GM12878 (cell line): ENCODE measurements at places on chromosomes 3 and 15. TPM values are rescaled to one million over a fixed set of nuclear protein-coding genes. Genes with fewer than 3 reads are reported as not detected.

GRCh38 chr15:64527263-64527984, 67.0 kb downstream of the ZNF609 start:
- no peak for DNase-seq
- peaks cover 1% of the 10 kb centered on the region for H3K36me3 ChIP-seq
- no peaks in the 10 kb centered on the region for H3K27me3 ChIP-seq
- no peak overlapping the region for H3K4me3 ChIP-seq

Gene CAPN3
- total RNA-seq = 2.4 and 3.2 TPM in 2 replicates

Gene ERICH6
- 0.40 TPM in 1 of 2 replicates, not detected in the other for total RNA-seq

- H3K4me3 ChIP-seq = no peak overlapping the region
- H3K27ac ChIP-seq = no peak overlapping the region
- H3K36me3 ChIP-seq = no peaks in the 10 kb centered on the region
- H3K4me1 ChIP-seq = no peaks in the 10 kb centered on the region
- H3K27me3 ChIP-seq = no peaks in the 10 kb centered on the region
- no peak for DNase-seq
These were observed 99.4 kb upstream of the MRPL3 start for GRCh38 chr3:131602011-131602779.

DNA sequence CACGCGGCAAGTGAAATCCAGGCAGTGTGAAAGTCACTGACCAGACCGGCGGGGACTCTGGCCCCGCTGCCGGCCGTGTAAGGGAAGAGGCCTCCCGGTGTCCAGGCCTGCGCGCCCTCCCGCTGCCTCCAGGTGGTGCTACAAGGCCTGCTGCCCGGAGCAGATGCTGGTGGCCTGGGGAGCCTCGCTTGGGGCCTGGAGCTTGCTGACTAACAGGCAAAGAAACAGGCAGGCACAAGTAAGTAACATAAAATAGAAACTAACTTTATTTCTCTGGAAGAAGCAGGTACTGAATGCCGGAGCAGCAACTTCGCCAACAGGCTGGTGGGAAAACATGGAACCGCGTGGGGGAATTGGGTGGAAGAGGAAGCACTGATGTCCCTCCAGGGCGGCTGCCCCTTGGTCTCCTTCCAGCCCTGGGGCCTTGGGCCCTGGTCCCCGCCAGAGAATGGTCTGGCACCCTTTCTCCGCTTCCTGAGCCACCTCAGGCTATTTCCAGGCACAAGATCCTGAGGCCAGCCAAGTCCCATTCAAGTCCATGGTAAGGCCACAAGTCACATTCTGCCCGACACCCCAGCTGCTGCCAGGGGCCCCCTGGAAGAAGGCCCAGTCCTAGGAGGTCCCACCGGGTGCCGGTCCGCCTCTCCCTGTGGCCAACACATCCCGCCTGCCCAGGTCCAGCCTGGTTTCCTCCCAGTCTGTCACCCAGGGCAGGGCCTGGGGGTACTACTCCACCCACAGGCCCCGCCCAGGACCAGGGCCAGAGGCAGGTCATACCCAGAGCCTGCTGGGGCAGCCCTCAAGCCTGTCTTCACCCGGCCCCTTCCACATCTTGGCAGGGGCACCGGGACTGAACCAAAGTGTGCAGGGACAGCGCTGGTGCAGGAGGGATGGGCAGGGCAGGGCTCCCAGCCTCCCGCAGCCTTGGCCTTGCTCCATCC, 45.0 kb downstream of the TNK2 start:
- no peak overlapping the region for H3K27ac ChIP-seq
- H3K4me1 ChIP-seq = no peaks in the 10 kb centered on the region
- H3K36me3 ChIP-seq = peaks cover 5% of the 10 kb centered on the region
- no peaks in the 10 kb centered on the region for H3K27me3 ChIP-seq

- H3K4me1 ChIP-seq = no peaks in the 10 kb centered on the region
- no peak overlapping the region for H3K4me3 ChIP-seq
- no peak overlapping the region for H3K27ac ChIP-seq
- H3K27me3 ChIP-seq = no peaks in the 10 kb centered on the region
These were observed 779.5 kb downstream of the ROBO1 start for GRCh38 chr3:78988324-78988723.

- H3K27ac ChIP-seq = no peak overlapping the region
- DNase-seq = no peak
- no peaks in the 10 kb centered on the region; the same call in 1 of the 2 replicates for H3K27me3 ChIP-seq
- no peaks in the 10 kb centered on the region for H3K4me1 ChIP-seq
These were observed 59.2 kb downstream of the CHRD start for GRCh38 chr3:184439096-184439495.

DNA sequence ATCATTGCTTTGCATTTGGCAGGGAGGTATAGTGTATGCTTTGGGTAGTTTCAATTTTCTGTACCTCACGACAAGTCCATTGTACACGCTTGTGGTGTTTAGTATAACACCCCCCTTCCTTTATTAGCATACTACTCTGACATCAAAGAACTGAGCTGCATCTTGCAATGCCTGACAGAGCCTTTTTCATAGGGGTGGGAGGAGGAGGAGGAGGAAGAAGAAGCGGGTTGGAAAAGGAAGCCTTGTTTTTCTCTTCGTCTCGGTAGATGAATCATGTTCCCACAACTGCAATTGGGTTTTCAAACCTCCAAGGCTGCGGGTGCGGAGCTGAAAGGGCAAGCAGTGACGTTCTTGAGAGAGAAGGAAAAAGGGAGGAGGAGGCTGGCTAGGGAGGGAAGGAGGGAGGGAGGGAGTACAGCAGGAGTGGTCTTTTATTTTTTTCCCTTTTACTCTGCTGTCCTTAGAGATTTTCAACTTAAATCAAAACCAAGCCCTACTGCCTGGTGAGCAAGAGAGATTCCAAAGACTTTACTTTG, 175.7 kb downstream of the KLHL25 start:
- H3K36me3 ChIP-seq = peaks cover 7% of the 10 kb centered on the region; the same call in 1 of the 2 replicates
- H3K4me1 ChIP-seq = peaks cover 14% of the 10 kb centered on the region
- peak overlapping the region; percentile 34; the same call in 1 of the 2 replicates for H3K27ac ChIP-seq
- H3K4me3 ChIP-seq = no peak overlapping the region
- H3K27me3 ChIP-seq = no peaks in the 10 kb centered on the region

Gene TCTA
- 17.7 and 18.3 TPM in 2 replicates for total RNA-seq

DNA sequence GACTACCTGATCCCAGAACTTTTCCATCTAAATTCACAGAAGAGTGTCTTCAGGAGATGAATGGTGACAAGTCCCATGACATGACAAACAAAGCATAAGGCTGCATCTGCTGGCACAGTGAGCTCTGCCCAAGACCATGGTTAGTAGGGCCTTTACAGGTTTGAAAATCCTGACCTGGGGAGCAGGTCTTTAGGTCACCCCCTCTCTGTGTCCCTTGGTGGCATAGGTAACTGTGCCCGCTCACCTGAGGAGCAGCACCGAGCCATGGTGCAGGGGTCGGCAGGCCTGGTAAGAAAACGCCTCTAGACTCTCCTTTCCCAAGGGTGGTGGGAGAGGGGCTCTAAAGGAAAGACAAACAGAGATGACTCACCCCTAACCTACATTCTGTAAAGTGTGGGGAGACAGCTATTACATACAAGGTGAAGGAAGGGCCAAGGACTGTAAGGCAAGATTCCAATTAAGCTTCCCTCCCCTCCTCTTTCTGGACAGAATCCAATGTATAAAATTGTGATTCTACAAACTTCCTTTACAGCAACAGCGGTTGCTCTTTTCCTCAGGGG, 74.0 kb downstream of the SATB1 start:
- no peaks in the 10 kb centered on the region for H3K36me3 ChIP-seq
- H3K4me1 ChIP-seq = no peaks in the 10 kb centered on the region
- no peak overlapping the region for H3K4me3 ChIP-seq
- H3K27ac ChIP-seq = no peak overlapping the region
- H3K27me3 ChIP-seq = no peaks in the 10 kb centered on the region

Gene CGNL1
- 0.08 and 0.10 TPM in 2 replicates for total RNA-seq
